Thymus (tissue), 14 donors: ENCODE measurements at places on chromosomes 5 and 9.

GRCh38 chr9:16642421-16643109 lies 227.9 kb downstream of the BNC2 start:
- no peak for DNase-seq

DNA sequence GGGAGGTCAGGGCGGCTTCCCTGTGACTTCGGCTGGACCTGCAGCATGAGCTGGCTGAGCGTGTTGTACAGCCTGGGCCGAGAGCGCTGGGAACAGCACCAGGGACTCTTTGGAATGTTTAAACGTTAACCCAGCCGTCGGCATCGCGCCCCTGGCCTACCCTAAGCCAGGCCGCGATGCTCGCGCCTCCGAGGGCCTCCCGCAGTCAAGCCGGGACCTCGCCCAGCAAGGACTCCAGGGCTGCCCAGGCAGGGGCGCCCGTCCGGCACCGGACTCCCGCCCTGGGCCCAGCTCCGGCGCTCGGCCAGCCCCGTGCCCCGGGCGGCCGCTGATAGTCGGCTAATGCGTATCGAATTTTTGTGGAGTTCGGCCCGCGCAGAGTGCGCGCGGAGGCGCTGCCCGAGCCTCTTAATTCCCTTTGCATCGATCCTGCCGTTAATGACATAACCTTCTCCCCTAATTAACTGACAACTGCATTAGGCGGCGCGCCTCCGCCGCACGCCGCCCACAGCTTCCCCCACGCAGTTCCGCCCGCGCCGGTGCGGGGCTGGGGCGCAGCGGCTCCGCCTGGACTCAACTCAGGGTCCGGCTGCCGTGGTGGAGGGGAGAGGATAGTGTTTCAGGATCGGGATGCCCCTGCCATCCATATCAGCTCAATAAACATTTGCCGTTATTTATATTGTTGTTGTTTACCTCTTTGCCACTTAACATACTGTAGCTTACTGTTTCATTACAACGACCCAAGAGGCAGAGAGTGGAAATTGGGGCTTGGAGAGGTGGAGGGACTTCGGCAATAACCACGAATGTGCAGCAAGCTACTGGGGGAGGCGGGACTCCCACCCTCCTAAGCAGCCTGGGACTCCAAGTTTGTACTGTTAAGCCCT lies 28.8 kb upstream of the CDC23 start:
- DNase-seq = no peak

GRCh38 chr5:123035360-123035917 lies 1.1 kb downstream of the PPIC start:
- no peak for DNase-seq

DNA sequence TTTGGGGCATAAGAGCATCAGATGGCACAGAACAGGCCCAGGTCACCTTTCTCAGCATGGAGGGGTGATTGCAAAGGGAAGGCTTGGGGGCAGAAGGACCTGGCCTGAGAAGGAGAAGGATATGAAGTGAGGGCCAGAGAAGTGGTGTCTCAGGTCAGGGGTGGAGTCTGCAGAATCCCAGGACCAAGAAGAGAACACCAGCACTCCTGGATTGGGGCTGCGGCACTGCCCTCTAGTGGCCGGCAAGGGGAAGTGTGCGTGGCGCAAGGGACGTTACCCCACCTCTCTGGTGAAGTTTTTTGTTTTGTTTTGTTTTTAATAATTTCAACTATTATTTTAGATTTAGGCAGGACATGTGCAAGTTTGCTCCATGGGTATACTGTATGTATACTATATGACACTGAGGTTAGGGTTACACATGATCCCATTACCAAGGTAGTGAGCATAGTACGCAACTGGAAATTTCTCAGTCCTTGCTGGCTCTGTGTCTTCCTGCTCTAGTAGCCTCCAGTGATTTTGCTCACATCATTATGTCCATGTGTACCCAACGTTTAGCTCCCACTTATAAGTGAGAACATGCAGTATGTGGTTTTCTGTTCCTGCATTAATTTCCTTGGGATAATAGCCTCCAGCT lies 1548.6 kb downstream of the EFNA5 start:
- DNase-seq = no peak

- no peak for DNase-seq
Observed at GRCh38 chr5:131001507-131001906, 163.5 kb downstream of the HINT1 start.

DNA sequence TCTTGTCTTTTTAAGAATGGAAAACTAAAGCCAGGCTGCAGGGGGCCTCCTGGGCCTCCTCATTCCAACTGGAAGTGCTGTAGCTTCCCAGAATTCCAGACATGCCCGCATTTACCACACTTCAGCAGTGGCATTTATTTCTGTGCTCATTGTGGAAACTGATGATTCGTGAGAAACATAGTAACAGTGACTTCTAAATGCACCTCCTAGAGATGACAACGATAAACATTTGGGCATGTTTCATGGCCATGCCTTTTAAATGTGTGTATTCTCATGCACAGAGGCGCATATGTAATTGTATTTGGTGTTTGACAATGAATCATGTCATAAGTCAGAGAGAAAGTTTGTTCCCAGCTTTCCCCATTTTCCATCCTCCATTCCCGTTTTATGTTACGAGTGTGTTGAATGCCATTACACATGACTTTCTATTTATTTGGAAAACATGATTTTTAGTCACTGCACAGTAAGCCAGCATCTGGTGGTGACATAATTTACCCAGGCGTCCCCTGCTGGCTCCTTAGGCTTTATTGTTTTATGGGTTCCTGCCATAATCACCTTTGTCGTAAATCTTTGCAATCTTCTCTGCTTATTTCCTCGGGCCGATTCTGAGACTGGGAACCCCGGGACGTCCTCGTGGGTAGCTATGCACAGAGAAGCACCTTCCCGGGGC lies 68.8 kb upstream of the FCN2 start:
- no peak for DNase-seq
